Head of caudate nucleus (tissue), 42 donors: ENCODE measurements at places on chromosomes 6 and 20.
A peak's percentile ranks its signal among the peaks of the same experiment; 100 is the strongest.

DNA sequence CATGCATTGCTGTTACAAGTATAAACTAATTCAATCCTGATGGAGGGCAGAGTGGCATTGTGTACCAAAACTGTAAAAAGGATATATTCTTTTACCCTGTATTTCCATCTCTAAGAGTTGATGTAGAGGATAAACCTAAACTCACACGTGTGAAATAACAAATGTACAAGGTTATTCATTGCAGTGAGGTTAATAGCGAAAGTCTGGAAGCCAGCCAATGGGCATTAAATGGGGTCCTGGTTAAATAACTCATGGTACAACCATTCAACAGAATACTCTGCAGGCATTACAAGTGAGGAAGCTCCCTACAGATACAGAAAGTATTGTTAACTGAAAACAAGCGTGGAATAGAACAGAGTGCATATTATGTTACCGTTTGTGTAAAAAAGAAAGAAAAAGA, 56.9 kb downstream of the BCAS1 start:
- no peak for DNase-seq

DNA sequence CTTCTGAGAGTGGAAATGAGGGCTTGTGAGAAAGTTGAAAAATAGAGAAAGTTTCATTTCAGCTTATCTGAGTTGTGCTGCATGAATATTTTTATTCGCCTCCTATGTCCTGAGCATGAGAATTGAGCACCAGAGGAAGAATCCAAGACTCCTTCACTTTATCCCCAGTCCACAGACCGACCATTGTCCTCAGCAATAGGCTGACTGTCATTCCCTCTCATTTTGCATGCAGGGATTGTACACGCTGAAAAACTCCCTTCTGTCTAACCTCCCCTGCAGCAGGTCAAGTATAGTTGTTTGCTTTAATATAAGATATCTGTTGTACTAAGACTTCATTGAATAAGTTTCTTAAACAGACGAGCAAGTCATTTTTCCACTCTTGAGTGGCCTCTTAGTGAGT, 437.6 kb downstream of the PRKN start:
- peak; percentile 51 for DNase-seq

- DNase-seq: no peak
Measured at GRCh38 chr6:16982807-16983206, 119.0 kb upstream of the STMND1 start.

GRCh38 chr6:71558974-71559373, 270.4 kb downstream of the OGFRL1 start:
- no peak for DNase-seq

- no peak for DNase-seq
Measured at GRCh38 chr6:19892260-19892659, 55.1 kb downstream of the ID4 start.

DNA sequence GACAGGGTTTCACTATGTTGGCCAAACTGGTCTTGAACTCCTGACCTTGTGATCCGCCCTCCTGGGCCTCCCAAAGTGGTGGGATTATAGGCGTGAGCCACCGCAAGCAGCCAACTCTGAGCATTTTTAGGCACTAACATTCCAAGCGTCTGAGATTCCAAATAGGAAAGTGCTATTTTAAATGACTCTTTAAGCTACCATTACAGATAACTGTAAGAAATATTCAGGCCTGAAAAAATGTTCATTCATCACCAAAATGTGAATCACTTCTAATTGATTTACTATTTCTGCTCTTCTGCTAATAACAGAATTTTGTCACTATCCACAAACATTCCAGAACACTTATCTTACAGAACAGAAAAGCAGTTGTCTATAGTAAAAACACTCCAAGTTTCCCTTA, 106.5 kb downstream of the BACH2 start:
- no peak for DNase-seq

DNA sequence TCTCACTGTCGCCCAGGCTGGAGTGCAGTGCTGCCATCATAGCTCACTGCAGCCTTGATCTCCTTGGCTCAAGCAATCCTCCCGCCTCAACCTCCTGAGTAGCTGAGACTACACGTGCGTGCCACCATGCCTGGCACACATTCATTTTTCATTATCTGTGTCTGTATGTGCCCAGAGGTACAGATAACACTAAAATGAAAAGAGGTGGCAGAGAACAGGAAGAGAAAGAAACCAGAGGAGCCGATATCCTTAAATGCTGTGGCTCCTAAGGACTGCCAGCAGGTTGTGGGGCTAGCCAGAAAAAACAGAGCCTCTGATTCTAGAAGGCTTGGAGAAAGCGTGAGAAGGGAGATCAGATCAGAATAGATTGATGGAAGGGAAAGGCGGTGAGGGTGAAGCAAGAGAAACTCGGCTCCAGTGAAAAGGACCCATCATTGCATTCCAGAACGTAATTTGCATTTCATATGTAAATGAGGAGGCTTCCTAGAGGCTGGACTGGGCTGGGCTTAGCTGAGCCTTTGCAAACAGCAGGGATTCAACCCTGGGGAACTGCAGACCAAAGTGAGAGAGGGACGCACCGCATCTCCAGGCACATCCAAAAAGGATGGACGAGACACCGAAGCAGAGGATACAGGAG, 64.2 kb downstream of the GCNT2 start:
- DNase-seq: no peak

DNA sequence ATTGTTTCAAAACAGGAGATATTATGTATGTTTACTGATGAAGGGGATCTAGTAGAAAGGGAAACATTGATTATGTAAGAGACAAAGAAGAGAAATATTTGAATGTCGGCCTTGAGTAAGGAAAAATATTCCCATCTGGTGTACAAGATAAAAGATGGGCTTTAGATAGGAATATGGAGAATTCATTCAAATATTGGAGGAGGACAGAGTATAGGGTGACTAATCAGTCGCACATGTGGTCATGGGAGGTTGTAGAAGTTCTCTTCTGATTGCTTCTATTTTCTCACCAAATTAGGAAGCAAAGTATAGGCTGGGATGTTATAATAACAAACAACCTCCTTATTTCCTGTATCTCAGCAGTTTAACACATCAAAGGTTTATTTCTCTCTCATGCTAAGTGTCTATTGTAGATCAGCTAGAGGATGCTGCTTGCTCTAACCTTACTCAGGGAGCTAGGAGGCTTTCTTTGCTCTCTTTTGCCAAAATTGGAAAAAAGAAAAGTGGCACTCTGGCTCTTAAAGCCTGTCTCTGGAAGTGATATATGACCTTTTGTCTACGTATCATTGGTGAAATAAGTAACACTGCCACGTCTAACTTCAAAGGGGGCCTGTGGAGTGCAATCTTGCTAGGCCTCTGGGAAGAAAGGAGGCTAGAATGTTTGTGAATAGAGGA, 1.2 kb upstream of the HDDC2 start:
- DNase-seq: no peak

DNA sequence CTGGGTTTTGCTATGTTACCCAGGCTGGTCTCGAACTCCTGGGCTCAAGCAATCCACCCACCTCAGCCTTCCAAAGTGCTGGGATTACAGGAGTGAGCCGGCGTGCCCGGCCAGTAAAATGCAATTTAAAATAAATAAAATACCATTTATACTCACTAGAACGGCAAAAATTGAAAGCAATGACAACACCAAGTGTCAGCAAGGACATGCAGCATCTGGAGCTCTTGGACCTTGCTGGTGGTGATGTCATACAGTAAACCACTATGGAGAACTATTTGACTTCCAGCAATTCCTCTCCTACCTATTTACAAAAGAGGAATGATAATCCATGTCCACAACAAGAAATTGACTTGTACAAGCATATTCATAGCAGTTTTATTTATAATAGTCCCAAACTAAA, 105.7 kb upstream of the PHACTR1 start:
- no peak for DNase-seq

DNA sequence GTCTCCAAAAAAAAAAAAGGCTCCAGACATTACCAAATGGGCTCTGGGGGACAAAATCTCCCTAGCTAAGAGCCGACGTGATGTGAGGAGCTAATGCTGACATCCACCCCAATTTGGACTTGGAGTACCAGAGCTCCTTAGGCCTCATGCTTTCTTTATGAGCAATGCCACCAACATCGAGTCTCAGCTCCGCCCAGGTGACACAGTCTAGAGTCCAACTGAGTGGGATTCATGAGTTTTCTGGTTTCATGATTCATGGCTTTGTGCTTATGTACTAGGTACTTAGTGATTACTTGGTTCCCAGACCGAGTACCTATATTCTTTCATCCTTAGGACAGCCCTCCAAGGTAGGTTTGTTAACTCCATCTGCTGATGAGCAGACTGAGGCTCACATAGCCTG, 4.4 kb downstream of the ANKRD60 start:
- no peak for DNase-seq

DNA sequence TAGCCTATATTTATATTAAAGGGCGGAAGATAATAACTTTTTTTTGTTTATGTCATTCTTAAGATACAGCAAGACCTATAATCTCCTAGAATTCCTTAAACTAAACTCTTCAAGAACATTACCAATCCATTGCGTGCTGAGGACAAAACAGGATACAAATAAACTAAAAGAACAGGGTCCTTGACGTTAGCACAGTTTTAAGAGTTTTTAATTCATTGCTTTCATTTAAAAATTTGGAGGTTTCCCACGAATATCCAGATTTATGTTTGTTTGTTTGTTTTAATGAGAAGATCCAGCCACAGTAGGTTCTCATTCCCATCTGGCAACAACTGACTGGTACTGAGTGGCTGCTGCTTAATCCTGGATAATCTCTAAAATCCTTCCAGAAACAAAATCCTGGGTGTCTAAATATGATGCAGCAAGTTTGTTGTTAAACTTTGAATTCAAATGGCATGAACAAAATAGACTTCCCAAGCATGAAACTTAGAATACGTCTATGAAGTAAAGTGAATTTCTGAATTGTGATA, 153.7 kb downstream of the HACE1 start:
- DNase-seq: no peak
